ENCODE measurements at places on chromosomes 13 and 19. TPM values are rescaled to one million over a fixed set of nuclear protein-coding genes. Genes with fewer than 3 reads are reported as not detected.

GRCh38 chr13:59340151-59340550 is 823.6 kb downstream of the DIAPH3 start:
- no peak for DNase-seq

The CD177 gene
- 0.27 TPM for total RNA-seq

GRCh38 chr13:84129966-84130365 is 247.7 kb upstream of the SLITRK1 start:
- no peak for DNase-seq

DNA sequence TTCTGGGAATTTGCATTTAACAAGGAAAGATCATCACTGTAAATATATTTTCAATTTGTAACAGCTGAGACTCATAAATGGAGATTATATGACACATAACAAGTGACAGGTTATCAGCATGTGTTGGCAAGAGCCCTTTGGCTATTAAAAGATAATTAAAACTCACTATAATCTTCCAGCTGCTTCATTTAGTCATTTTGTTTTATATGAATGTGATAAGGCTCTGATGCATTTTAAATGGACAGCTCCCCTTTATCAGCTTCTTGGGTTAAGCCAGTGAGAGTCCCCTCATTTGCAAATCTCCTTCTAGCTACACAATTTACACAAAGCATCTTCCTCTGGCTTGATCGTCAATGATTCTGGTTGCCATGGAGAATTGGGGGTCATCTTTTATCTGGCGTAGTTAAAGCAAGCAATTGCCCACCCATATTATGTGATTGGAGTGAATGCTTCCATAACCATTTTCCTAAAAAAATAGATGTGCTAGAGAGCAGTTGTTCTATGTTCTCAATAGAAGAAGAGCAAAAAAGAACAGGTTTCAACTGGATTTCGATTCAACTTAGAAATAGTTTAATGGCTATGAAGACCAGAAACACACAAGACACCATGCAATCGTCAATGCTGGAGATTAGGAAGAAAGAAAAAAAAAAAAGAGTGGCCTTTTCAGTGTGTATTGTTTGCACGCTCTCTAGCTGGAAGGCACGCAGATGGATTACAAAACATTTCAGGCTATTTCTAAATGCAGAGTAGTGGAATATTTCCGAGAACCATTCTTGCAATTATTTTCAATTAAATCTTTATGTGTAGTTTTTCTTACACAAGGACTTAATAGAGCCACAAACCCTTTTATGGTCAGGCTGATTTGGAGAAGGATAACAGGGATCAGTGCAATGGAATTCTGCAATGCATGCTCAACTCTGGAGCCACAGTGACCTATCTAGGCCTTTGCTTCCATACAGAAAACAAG is 27.4 kb downstream of the STARD13 start:
- DNase-seq: no peak

DNA sequence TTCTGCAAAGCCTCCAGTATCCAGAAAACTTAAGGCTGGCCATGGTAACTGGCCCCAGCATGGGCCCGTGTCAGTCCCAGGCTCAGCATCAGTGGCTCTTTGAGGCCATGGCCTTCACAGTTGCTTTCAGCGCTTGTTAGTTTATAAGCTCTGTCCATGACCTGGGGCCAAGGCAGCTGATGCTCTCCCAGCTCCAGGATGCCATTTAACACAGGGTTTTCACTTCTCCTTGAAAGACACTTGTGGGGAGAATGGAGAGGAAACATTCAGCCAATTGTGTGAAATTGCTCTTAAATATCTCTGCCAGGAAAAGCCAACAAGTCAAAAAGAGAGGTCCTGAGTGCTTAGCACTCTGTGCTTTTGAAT is 321.3 kb downstream of the FOXO1 start:
- no peak for DNase-seq

DNA sequence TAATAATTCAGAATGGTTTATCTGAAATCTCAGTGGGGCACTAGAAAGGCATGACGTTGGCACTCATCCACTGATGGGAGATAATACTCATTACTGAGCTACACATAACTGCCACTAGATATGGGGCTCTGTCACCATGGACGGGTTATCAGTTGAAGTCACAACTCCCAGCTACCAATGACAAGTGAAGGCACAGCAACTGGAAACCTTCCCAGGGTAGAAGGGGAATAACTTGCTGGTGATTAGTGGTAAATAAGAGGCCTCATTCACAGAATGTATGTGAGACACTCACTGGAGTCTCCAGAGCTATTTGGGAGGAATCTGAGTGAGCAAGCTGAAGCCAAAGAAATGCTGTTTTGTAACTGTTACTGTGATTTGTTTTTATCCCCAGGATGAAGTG is 249.6 kb downstream of the ENOX1 start:
- DNase-seq: no peak

DNA sequence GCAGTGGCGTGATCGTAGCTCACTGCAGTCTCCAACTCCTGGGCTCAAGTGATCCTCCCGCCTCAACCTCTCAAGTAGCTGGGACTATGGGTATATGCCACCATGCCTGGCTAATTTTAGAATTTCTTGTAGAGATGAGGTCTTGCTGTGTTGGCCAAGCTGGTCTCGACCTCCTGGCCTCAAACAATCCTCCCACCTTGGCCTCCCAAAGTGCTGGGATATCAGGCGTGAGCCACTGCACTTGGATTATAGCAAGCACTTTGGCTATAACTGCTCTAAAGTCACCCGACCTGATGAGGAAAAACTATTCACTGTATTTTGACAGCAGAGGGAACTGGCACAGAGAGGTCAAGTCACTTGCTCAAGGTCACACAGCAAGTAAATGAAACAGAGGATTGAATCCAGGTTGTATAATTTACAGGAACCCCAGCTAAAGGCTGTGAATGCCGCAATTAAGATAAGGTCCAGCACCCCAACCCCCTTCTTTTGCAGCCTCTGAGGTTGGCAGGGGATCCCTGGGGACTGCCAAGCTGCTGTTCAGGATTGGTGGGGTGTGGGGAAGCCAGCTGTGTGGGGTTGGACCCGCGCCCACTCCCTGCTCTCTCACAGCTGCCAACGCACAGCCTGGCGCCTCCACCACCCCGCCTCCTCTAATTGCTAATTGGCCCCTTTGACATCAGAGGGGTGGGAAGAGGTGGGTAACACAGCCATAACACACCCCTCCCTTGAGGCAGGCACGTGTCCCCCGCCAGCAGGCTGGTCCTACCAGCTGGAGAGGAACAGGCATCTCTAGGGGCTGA is 6.0 kb downstream of the TMIGD2 start:
- no peak for DNase-seq

- DNase-seq: no peak
These were observed 266.5 kb downstream of the NBEA start for GRCh38 chr13:35208587-35208986.

The WTIP gene
- total RNA-seq: 16.9 TPM

GRCh38 chr13:40664350-40665125 is 1.9 kb downstream of the FOXO1 start:
- DNase-seq: peak; percentile 87

- DNase-seq: peak; percentile 43
These were observed 25.7 kb upstream of the TPTE2 start for GRCh38 chr13:19586904-19587634.

DNA sequence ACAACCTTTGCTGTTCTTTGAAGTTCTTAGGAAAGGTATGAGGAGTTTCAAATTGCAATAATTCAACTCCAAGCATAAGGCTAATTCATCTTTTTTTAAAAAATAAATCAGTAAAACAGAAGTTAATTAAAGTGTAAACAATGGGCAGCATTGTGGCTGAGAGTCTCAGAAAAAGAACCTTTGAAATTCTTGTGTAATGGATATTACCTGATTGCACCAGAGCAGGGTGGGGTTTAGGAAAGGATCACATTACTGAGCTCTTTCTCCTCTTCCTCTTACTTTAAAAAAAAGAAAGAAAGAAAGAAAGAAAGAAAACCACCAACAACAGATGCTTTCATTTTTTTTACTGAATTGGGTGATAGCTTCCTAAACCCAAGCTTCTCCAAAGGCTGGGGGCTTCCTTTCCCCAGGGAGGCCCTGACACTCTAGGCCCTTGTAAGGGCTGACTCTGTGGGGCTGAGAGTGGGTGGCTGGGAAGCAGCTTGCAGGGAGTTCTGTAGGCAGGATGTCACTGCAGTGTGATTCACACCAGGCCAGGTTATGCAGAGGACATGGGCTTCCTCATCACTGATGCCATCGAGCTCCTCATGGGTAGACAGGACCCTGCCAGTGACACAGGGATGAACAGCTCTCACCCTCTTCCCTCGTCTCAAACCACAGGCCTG is 564.5 kb downstream of the FGF9 start:
- no peak for DNase-seq

DNA sequence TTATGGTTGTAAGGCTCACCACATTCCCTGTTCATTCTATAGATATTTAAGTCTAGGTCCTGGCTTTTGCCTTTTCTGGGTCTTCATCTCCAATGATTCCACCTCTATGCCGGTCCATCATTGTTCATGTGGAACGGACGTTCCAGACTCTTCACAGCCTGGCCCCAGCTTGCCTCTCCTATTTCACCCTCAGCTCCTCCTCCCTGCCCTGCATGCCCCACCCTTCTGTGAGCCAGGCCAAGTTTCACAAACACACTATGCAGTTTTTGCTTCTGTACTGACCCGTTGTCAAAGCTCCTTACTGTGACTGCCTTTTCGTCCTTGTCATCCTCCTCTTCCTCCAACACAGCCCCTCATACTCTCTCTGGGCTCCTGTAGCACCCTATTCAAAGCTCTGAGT is 31.3 kb downstream of the TEX26 start:
- DNase-seq: peak; percentile 37

- DNase-seq: peak; percentile 35
These were observed 97.0 kb upstream of the MBNL2 start for GRCh38 chr13:97124915-97125809.

The PLA2G4C gene
- 20.3 TPM for total RNA-seq
